Cerebellar nuclear complex (tissue), 1 donor: ENCODE measurements at places on chromosomes 16 and 17.

DNA sequence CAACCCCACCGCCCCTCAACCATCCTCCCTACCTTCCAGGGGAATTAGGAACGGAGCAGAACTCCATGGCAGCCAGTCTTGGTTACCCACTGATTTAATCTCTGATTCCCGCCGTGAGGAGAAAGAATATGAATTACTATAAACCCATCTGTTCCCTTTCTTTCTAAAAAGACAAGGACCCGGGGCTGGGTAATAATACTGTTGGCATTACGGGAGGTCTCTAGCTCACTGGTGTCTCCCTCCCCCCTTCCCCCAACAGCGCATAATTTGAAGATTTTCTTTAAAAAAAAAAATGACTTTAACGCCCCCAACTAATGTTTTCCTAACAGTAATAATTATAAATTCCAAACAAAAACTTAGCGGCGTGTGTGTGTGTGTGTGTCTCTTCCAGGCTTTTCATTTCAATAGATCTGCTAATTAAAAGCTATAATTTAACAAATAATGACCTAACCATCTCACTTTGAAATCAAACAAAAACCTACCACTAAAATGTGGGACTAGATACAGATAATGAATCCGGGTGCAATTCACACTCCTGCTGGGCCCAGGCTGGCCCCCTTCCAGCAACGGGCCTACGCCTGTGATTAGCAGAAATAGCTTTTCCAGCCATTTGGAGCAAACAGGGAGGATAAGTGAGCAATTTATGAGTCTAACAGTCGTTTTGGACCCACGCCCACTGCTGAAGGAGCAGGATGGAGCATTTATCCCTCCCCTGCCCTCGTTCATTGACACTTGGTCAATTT lies 18.2 kb upstream of the BHLHA9 start:
- no peak for DNase-seq

GRCh38 chr16:66402166-66402565 lies 24.9 kb upstream of the BEAN1 start:
- no peak for DNase-seq

DNA sequence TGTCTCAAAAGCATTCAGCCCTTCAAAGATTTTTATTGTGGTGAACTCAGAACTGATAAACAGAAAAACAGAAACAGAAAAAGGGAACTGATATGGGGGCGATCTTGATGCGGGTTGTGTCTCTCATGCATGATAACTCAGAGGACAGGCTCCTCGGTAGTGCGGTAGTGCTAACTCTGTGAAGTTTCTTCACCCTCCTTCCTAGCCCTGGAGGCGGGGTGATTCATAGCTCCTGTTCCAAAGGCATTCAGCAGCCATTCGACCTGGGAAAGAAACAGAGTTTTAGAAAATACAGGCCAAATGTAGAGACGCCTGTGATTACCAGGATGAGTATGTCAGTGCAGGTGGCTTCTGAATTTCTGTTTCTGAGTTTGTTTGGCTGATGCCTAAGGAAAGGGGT lies 5.5 kb upstream of the MAF start:
- no peak for DNase-seq

DNA sequence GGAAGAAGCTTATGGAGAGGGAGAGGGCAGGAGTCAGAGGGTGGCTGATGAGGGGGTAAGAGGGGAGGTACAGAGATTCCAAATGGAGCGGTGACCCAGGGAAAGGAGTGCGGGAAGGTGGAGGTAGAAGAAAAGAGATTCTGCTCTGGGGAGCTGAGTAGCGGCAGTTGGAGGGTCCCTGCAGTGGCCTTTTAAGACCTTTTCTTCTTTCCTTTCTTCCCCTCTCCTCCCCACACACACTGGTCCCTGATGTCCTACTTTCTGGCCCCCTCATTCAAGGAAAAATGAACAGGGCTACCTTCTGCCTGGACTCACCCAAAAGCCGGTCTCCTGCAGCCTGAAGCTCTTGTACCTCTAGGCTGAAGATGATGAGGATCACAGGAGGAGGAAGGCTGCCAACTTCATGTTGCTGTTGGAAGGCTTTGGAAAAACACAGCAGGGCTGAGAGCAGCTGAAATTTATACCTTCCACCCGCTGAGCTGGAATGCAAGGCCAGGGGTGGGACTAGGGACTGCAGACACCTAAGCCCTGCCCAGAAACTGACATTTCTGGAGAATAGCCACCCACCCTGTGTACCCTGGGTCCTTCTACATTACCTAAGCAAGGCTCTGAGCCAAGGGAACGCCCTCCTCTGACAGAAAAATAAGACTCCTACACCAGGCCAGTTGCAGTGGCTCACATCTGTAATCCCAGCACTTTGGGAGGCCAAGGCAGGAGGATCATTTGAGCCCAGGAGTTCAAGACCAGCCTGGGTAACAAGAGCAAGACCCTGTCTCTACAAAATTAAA lies 9.4 kb upstream of the HEATR6 start:
- DNase-seq = no peak

DNA sequence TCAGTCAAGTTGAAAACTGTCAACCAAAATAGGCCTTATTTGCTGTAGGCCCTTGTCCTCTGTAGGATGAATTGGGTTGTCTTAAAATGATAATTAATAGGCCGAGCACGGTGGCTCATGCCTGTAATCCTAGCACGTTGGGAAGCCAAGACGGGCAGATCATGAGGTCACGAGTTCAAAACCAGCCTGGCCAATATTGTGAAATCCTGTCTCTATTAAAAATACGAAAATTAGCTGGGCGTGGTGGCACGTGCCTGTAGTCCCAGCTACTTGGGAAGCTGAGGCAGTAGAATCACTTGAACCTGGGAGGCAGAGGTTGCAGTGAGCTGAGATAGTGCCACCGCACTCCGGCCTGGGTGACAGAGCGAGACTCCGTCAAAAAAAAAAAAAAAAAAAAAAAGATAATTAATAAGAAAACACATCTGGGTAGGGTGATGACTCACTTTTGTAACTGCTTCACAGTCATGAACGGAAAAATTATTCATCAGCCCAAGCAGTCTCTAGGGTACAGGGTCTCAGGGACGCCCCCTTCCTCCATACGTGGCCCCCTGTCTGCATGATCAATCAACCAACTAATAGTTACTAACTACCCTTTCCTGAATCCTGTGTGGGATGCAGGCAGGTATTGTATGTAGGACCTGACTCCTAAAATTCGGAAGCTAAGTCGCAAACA lies 137.0 kb upstream of the RCVRN start:
- no peak for DNase-seq

- DNase-seq = no peak
These were observed 14.4 kb downstream of the NTAN1 start for GRCh38 chr16:15041271-15042004.

DNA sequence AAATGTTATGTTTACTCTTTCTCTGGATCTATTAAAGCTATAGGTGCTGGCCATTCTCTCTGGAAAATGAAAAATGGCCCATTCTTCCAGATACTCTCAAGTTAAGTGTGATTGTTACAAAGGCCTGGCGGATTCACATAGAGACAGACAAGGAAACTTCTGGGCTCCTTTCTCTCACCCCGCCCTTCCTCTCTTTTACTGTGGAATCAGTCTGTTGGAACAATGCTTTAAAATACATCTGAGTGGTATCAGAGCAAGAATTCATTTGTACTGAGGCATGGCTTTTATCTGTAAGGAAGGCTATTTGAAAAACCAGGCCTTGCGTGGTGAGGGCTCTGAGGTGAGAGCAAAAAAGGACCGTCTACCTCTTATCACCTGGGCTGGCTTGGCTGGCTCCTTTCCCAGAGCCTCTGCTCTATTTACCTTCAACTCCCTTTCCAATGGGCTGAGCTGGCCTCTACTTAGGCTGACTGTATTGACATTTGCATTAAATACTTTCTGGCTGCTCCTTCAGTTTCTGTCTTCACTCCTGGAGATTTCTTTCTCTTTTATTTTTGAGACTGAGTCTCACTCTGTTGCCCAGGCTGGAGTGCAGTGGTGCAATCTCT lies 274.0 kb downstream of the PHKB start:
- no peak for DNase-seq

DNA sequence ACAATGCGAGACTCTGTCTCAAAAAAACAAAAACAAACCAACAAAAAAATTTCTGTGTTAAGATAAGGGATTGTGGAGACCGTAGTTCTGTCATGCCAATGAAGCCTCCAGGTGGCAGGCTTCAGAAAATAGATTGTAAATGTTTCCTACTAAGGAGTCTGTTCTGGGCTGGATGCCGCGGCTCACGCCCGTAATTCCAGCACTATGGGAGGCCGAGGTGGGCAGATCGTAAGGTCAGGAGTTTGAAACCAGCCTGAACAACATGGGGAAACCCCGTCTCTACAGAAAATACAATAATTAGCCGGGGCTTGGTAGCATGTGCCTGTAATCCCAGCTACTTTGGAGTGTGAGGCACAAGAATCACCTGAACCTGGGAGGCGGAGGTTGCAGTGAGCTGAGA lies 4.4 kb upstream of the SNX29 start:
- no peak for DNase-seq

DNA sequence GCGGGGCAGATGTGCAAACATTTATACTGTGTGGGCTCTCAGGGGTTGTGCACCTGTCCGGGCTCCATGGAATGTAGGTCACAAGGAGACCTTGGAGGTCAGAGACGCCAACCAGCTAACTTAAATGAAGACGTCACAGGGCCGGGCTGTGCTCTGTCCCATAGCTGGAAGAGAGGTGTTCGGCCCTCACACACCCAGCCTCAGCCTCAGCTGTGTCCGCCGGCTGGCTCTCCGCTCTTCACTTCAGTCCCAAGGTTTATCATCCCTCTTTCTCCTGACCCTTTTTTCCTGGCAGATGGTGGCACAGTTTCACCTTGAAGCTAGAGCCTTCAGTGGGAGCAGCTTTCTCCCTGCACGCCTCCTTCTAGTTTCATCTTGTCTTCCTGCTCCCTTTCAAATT lies 6.0 kb upstream of the RBFOX3 start:
- no peak for DNase-seq

GRCh38 chr17:17564896-17565295 lies 26.6 kb downstream of the PEMT start:
- DNase-seq = no peak

DNA sequence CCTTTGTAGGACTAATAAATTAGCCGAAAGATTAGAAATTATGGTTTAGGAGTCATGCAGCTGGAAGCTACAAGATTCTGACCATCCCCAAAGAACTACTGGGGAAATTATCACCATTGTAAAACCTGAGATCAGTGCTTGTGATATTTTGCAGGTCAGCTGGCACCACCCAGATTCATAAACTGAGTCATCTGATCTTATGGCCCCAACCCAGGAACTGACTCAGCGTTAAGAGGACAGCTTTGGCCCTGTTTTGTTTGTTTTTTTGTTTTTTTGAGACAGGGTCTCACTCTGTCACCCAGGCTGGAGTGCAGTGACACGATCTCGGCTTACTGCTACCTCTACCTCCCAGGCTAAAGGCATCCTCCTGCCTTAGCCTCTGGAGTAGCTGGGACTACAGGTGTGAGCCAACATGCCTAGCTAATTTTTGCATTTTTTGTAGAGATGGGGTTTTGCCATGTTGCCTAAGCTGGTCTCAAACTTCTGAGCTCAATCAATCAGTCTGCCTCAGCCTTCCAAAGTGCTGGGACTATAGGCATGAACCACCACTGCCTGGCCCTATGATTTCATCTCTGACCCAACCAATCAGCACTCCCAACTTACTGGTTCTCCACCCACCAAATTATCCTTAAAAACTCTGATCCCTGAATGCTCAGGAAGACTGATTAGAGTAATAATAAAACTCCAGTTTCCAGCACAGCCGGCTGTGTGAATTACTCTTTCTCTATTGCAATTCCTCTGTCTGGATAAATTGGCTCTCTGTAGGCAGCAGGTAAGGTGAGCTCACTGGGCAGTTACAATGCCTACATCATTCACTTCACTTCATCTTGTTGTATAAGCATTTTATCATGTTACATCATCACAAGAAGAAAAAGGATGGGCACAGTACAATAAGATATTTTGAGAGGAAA lies 79.4 kb upstream of the KSR1 start:
- DNase-seq = no peak

DNA sequence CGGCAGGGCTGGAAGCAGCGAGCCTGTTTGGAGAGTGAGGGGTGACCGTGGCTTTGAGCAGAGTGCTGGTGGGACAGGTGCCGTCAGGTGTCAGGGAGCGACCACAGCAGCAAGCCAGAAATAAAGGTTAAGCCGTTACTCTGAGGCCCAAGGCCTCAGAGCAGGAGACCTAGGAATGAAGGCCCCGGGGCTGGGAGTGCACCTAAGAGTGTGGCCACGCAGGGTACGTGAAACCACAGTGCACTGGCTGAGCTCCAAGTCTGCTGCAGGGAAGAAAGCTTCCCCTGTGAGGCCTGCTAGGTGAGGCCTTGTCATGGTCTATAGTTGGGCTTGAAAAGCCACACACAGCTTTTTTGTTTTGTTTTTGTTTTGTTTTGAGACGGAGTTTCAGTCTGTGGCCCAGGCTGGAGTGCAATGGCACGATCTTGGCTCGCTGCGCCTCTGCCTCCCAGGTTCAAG lies 8.7 kb downstream of the CLUAP1 start:
- DNase-seq = no peak

GRCh38 chr17:2057760-2058585 lies 3.1 kb downstream of the HIC1 start:
- DNase-seq = no peak

DNA sequence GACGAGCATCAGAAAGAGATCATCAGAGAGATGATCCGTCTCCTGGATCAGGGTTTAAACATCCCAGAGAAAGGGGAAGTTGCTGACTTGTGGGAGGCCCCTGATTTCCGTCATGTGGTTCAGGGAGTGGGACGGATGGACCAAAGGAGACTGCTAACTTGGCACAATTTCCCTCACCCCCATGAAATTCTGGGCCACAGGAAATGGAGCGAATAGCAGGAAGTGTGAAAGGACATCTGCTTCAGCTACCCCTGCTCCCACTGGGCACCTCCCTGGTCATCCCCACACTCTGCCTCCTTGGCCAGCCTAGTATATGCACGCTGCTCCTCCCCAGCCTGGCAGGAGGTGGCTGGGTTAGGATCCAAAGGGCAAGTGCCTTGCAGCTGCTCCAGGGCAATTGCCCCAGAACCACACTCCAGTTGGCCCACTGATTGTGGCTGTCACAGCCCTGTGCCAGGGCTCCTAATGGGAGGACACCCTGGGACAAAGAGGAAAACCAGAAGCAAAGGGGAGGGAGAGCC lies 1.3 kb downstream of the ARRB2 start:
- DNase-seq = no peak

DNA sequence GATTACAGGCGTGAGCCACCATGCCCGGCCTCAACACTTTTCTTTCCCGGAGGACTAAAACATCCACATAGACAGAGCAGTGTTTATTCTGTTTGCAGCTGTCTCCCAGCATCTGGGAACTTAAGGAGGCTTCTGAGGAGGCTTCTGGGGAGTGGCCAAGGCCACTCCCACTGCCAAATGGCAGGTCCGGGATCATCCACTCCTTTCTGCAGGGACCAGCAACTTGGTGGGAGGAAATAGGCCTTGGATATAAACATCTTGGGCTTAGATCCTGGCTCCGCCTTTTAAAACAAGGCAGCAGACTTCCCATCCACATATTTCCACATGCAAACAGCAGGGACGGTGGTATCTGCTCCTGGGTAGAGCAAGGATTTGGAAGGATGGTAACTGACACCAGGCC lies 14.1 kb upstream of the SPATA32 start:
- no peak for DNase-seq

GRCh38 chr17:61150686-61151299 lies 248.8 kb upstream of the TBX2 start:
- DNase-seq = no peak

- DNase-seq = no peak
These were observed 24.9 kb downstream of the CDRT4 start for GRCh38 chr17:15442311-15443180.

GRCh38 chr17:80838311-80839025 lies 153.2 kb upstream of the CHMP6 start:
- no peak for DNase-seq

GRCh38 chr16:35532576-35532975 lies 2073.2 kb downstream of the TP53TG3F start:
- DNase-seq = no peak
